ENCODE measurements at places on chromosomes 2 and 18. TPM values are rescaled to one million over a fixed set of nuclear protein-coding genes. Genes with fewer than 3 reads are reported as not detected.

OR6B2 gene
- total RNA-seq = not detected

IL18R1 gene
- 1.2 TPM for total RNA-seq

DPP10 gene
- total RNA-seq = not detected

NAT8 gene
- total RNA-seq = not detected

C2orf92 gene
- 0.60 TPM for total RNA-seq

SERPINB4 gene
- total RNA-seq = 5.0 TPM

SLC20A1 gene
- 56.9 TPM for total RNA-seq

DSG1 gene
- total RNA-seq = 48.9 TPM

INO80C gene
- 24.3 TPM for total RNA-seq

SLC5A7 gene
- total RNA-seq = not detected

UGT1A8 gene
- 0.37 TPM for total RNA-seq

GPR55 gene
- not detected for total RNA-seq

CTLA4 gene
- total RNA-seq = not detected

SERPINB3 gene
- 212 TPM for total RNA-seq

MYO3B gene
- total RNA-seq = 3.3 TPM

GPBAR1 gene
- total RNA-seq = not detected

CENPA gene
- 12.6 TPM for total RNA-seq

KLHL30 gene
- not detected for total RNA-seq

CRYBA2 gene
- not detected for total RNA-seq

THUMPD2 gene
- total RNA-seq = 9.1 TPM

PLGLB2 gene
- total RNA-seq = not detected

Measured in airway epithelial cell (primary cell).